ENCODE measurements at places on chromosomes 7 and 10.

- DNase-seq, result no peak
Observed at GRCh38 chr7:78770422-78771410, 682.8 kb downstream of the MAGI2 start.

DNA sequence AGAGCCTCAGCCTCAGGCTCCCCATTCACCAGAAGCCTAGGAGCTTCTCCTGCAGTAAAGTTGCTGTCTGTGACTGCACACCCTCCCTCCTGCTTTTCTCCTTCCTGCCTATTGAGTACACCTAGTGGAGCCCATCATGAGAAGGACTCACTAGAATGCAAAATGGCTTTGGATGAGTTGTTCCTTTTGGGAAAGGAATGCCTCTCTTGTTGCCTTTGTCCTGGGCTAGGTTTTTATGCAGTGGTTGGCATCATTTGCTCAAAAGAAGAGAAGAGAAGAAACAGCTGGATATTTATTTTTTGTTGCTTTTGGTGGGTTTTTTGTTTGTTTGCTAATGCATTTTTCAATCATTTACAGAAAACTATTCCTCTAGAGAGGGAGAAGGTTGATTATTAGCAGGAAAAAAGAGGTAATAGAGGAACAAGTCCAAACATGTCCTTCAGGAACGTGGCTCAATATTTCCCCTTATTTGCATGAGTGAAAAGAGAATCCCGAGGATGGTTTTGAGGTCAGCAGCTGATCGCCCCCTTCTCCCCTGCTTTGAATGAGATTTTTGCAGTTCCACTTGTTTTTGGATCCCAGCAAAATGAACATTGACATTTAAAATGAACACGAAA lies 369.9 kb upstream of the NRP1 start:
- no peak for DNase-seq

DNA sequence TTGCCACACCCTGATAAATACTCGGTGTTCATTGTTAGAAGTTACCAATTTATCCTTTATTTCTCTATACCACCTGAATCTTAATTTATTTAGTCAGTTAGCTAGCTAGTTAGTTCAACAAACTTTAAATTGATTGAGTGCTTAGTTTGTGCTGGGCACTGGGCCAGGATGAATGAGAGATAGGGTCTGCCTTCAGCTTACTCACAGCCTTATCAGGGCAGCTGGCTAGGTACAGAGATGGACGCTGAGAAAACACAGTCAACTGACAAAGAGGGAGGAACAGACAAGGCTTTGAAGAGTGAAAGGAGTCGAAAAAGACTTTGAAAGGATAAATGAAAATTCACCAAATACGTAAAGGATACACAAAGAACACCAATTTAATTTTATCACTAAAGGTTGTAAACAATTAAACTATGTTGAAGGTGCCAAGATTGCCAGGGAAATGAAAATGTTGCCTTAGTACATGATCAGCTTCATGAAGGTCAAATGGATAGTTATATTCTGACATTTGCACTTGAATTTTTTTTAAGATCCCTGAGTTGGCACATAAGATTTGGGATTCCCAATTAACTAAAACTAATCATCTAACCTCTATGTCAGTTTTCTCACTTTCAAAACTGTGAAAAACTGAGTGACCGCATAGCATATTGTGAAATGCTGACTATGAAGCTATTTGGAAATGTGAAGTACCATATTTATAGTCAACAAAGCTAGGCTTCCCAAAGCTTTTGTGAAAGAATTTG lies 2.1 kb downstream of the CAV2 start:
- DNase-seq, result no peak

DNA sequence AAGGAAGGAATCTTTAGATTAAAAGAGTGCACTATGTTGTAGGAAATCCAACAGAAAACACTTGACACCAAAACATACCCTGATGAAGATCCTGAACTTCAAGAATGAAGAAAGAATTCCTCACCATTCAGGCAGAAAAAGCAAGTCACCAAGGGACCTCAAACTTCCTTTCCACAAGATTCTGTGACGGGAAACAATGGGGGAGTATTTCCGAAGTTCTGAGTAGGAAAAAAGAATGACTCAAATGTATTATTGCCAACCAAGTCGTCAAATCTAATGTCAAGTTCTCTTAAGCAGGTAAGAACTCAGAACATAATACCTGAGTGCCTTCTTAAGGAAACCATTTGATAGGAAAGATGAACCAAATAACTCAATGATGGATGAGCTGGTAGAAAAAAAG lies 44.7 kb upstream of the MTURN start:
- DNase-seq, result no peak

- DNase-seq, result no peak
Observed at GRCh38 chr7:119984247-119984646, 288.7 kb upstream of the KCND2 start.

DNA sequence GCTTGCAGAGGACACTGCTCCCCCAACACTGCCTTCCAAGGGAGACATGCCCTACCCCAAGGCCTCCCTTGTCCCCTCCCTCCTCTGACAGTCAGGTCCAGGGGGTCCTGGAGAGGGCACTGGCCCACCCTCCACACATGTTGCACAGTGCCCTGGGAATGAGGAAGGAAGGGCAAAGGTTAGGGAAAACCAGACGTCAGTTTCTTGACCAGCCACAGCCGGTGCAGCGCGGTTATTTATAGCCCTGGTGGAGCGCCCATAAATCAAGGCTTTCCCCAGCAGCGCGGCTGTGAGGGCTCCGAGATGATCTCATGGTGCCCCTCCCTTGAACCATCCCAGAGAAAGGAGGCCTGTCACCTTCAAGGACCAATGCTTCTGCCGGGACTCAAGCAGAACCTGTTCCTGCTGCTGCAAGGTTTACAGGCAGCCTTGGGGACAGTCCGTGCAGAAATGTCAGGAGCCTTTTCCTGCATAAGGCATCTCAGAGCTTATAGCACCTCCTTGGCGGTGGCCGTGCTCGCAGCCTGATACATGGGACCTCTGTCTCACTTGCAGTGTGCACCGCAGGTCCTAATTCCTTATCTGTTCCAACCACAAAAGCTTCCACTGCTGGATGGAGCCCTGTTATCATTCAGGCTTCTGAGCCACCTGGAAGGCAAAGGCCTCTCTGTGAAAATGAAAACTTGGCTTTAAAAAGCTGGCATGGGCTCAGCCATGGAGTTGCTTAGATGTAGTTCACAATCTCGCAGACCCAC lies 127.3 kb downstream of the LHPP start:
- no peak for DNase-seq

DNA sequence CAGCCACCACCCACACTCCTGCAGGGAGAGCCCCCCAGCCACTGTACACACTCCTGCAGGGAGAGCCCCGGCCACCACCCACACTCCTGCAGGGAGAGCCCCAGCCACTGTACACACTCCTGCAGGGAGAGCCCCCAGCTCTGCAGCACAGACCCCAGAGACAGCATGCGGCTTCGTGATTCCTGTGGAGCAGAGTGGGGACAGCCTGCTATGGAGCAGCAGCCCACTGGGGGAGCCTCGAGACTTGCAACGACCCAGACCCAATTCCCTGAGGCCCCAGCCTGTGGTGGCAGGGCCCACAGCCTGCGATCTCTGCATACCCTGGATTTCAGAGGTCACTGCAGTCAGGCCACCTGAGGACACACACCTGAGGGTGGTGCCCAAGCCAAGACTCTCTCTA lies 523.1 kb downstream of the DNAJB6 start:
- DNase-seq, result no peak

DNA sequence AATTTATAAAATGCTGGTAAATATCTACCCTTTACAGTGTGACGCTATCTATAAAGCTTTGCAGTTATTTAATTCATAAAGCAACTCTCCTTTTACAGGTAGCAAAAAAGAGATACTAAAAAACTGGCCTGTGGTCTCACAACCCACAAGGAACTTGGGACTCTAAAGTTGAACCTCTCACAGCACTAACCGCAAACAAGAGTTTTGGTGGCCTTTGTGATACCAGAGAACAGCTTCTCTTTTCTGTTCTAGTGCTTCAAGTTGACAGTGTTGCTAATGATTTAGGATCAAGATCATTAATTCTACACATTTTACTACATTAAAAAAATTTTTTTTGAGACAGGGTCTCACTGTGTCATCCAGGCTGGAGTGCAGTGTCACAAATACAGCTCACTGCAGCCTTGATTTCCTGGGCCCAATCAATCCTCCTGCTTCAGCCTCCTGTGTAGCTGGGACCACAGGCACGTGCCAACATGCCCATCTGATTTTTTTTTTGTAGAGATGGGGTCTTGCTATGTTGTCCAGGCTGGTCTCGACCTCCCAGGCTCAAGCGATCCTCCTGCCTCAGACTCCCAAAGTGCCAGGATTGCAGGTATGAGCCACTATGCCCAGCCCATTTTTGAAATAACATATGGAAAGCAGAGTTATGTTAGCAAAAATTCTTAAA lies 56.0 kb upstream of the ST8SIA6 start:
- no peak for DNase-seq

- peak; percentile 79 for DNase-seq
Observed at GRCh38 chr10:6647811-6648526, 67.9 kb upstream of the PRKCQ start.

DNA sequence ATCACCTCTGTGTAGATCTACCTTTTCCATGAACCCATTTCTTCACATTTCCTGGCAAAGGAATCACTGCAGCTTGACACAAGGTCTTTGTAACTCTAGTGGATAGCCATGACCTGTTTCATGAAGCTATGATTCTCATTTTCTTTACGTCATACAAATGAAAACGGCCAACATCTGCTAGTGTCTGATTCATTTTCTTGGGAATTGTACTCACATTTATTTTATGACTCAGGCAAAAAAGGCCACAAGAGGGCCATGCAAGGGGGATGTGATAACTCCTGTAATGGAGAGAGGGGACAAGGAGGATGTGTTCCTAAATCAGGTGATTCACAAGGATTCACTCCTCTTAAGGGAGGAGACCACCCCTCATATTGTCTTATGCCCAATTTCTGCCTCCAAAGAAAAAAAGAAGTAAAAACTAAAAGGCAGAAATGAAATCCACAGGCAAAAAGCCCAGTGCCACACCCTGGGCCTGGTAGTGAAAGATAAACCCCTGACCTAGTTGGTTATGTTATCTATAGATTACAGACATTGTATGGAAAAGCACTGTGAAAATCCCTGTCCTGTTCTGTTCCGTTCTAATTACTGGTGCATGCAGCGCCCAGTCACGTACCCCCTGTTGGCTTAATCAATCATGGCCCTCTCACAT lies 249.9 kb downstream of the IPMK start:
- no peak for DNase-seq

- DNase-seq, result no peak
Observed at GRCh38 chr7:81232084-81232799, 313.4 kb upstream of the SEMA3C start.

GRCh38 chr10:11757454-11757820 lies 15.3 kb downstream of the ECHDC3 start:
- no peak for DNase-seq

GRCh38 chr10:82267465-82267864 lies 392.5 kb downstream of the NRG3 start:
- DNase-seq, result no peak

GRCh38 chr7:105600720-105601550 lies 19.6 kb upstream of the EFCAB10 start:
- DNase-seq, result no peak

DNA sequence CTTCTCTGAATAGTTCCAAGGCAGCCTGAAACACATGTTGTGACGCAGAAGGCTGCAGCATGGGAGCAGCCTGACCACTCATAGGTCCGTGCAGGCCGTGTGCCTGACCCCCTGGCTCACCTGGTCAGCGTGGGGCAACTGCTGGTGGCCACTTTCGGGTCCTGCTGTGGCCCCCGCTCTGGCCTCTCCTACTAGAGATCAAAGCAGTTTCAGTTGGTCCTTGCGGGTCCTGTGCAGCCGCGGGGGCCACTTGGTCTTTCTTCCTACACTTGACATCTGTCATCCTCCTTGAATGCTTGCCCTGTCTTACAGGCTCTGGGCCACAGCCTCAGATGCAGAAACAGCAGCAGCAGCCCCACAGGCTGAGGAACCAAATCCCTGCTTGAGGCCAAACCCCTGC lies 320.8 kb upstream of the ZNF32 start:
- no peak for DNase-seq

DNA sequence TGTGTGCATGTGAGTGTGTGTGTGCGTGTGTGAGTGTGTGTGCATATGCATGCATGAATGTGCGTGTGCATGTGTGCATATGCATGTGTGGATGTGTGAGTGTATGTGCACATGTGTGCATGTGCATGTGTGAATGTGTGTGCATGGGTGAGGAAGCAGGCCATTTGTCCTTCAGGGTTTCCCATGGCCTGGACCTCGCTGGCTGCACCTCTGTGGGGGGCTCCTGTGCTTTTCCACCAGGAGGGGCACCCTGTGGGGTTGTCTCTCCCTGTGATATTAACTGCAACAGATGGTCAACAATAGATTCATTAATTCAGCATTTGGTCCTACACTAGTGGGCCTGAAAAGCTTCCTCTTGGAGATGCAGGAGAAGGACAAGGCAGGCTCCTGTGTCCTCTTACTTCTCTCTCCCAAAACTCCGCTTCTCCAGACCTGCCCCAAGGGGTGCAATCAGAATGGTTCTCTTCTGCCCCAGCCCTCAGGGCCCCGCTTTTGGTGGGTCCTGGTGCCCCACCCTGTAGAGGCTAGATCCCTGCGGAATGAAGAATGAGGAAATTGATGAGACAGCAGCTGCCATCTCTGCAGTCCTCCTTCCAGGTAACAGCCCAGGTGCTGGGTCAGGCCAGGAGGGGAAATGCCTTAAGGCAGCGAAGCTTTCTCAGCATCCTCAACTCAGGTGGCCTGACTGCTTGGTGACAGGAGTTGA lies 41.5 kb upstream of the NUB1 start:
- DNase-seq, result no peak

DNA sequence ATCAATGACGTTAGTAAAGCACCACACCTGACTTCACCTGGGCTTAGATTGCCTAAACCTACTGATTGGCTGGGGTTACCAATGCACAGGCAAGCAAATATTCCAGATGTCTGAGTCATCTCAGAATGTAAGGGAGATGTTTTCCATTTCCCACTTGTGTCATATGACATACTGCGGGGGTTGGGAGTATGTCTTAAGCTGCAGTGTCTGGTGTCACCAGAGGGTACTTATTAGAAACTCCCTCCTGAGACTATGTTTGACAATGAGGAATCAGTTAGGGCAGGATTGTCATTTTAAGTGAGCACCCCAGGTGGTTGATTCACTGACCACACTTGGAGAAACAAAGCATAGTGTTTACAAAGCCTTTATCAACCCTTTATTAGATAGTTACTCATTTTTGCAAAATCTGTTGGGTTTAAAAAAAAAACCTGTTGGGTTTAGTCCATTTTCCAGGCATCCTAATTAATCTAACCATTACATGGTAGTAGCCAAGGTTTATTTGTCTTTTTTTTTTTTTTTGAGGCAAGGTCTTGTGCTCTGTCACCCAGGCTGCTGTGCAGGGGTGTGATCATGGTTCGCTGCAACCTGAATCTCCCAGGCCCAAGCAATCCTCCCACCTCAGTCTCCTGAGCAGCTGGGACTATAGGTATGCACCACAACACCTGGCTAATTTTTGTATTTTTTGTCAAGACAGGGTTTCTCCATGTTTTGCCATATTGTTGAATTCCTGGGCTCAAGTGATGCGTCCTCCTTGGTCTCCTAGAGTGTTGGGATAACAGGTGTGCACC lies 72.5 kb downstream of the CDK6 start:
- no peak for DNase-seq

GRCh38 chr7:100378114-100378755 lies 4.9 kb downstream of the PILRA start:
- no peak for DNase-seq

GRCh38 chr10:61047788-61048560 lies 104.0 kb upstream of the RHOBTB1 start:
- DNase-seq, result no peak

- no peak for DNase-seq
Observed at GRCh38 chr7:88670536-88670935, 89.0 kb upstream of the ZNF804B start.
